ENCODE measurements at places on chromosomes 5 and 9.

DNA sequence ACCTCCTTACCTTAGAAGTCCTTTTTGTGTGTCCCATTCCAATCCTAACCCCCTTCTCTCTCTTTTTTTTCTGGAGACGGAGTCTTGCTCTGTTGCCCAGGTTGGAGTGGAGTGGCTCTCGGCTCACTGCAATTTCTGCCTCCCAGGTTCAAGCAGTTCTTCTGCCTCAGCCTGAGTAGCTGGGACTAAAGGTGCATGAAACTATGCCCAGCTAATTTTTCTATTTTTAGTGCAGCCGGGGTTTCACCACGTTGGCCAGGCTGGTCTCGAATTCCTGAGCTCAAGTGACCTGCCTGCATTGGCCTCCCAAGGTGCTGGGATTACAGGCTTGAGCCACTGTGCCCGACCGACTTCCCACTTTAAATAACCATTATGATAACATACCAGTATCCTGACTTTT lies 17.5 kb downstream of the TMEM38B start:
- no peak for DNase-seq

DNA sequence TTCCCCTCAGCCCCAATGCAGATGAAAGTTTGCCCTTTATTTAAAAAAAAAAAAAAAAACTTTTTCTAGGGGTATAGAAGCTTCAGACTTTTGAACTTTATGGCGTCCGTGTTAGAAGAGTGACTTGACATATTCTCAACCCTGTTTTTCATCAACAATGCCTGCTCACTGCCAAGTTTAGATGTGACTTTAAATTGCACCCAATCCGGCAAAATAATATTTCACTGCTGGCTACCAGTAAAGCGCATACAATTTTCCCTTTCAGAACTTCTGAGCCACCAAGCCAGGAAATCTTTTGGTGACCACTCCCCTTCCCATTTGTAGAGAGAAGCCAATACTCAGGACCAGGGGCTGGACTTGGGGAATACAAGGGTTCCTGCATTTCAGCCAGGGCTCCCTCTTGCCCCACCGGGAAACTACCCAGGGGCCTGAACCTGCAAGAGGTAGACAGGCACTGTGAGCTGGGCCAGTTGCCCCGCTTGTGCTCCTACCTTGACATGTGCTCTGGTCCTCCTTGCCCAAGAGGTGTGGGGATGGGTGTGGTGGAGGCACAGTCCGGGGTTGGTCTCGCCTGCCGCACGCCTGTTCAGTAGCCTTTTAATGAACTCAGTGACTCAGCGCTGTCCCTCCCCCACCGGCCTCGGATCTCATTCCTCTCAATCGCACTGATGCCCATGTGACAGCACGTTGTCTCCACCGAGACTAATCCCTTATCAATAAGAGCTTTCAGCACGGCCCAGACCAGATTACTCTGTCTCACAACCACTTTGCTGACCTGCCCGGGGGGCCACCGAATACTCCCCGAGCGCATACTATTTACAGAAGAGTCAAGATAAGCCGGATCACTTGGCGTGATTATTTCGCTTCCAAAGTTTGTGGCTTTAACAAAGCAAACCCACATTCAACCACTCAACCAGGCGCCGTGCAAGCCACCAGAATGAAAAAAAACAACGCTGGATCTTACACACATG lies 226.4 kb downstream of the DCP2 start:
- no peak for DNase-seq

DNA sequence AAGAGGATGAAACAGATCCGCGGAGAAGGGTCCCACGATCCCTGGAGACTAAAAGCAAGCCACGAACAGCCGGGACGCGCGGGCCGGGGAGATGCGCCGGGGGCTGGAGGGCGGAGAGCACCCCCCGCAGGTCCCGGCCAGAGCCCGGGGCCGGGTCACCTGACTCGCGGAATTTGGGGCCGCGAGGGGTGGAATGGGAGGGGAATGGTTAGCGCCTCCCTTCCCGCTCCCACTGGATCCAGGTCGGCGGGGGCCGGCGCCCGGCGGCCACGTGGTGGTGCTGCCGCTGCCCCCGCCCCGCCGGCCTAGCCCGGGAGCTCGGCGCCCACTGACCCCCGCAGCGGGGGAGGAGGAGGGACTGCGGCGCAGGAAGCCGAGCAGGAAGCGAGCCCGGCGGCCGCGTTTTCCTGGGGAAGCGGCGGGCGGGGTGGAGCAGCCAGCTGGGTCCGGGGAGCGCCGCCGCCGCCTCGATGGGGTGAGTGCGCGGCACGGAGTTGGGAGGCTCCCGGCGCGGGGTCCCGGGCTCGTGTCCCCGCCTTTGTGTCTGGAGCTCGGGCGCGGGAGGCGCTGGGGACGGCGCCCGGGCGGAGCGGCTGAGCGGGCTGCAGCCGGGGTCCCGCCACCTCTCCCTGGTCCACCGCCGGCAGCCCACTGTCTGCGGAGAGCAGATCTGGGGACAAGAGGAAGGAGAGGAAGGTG lies at the start of gene RAI14:
Gene RAI14, plus strand, starts transcription at position 328 of the 699 bp plus-strand sequence. CDS start 30,592 bp downstream, outside the sequence.
- peak; percentile 56 for DNase-seq

DNA sequence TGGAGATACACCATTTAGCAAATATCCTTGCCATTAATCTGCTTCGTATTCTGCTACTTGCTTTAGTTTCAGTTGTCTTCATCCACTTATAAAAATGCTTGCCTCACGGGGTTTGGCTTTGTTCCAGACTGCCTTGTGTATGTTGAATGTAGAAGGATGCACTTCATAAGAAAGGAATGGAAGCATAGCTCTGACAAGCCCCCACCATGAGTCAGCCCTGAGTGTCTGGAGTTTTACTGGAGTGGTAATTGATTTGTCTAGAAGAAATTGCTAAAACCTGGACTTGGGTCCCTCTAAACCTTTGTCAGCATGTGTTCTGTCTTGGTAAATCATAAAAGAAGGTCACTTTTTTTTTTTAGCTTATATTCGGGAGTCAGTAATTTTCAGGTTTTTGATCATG lies 4.6 kb downstream of the TEX48 start:
- peak; percentile 99 for DNase-seq

DNA sequence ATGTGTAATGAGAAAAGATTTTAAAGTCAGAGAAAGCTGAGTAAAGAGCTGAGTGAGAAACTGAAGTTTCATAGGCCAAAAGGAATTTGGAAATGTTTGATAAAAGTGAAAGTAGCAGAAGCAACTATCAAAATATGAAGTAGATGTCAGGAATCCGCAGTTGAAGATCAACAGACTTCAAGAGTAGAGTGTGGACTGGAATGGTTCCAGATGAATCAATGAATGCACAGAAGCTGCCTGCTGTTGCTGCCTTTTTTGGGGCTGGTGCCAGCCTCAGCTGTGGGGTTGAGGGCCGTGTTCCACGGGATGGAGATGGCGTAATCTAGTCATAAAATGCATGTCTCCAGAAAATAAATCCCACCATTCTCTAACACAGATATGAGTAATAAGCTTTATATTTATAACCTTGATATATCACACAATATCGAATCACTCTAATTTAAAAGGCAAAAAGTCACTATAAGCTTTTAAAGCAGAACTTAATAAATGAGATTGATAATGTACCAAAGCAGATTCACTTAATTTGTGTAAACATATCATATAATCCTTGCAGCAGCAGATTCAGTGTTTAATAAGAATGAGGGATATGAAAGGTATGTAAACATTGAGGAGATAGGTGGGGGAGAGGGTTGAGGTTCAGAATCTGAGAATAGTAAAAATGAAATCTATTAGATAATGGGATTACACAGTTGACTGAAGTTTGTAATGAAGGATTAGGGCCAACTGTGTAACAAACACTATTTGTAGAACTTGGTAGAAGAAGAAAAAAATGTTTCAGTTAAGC lies 652.3 kb upstream of the FTMT start:
- DNase-seq, result peak; percentile 64

GRCh38 chr5:157172403-157172802 lies 6.3 kb upstream of the GARIN3 start:
- DNase-seq, result no peak

- DNase-seq, result no peak
Observed at GRCh38 chr5:132342291-132343180, 27.0 kb upstream of the SLC22A5 start.

GRCh38 chr9:4042991-4043390 lies 256.9 kb downstream of the GLIS3 start:
- DNase-seq, result no peak

GRCh38 chr9:134630861-134631260 lies 10.7 kb upstream of the COL5A1 start:
- DNase-seq, result no peak

DNA sequence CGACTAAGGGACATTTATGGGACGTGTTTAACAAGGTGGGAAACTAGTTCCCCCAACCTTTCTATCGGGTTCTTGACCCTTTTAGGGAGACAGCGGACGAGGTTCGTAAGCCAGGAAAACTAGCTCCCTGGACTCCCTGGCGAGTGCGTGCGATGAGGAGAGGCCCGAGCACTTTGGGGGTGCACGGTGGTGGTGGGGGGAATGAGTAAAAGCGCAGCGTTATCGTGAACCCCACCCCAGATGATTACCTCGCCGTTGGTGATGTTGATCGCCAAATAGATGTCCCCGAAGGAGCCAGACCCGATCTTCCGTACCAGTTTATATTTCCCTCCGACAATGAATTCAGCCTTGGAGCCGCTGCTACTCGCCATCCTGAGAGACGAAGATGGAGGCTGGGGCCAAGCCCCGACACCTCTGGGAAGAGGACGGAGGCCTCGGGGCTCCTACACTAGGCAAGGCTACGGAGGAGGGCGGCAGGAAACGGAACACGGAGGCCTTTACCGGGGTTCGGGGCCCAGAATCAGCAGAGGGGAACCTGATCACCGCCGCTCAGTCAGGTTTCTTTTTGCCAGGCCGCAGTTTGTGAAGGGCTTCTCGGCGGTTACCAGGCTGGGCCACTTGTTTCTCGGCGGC lies 529 bp downstream of the CSNK1A1 start:
- DNase-seq, result no peak

- no peak for DNase-seq
Observed at GRCh38 chr9:115063058-115063845, 54.7 kb downstream of the TNC start.
